Stimulated activated naive CD8-positive, alpha-beta T cell treated with anti-CD3 and anti-CD28 coated beads, Interleukin-15, Interleukin-2, amounts not matched to agents 100 U/mL and 50 U/mL, for 24 hours (primary cell): ENCODE measurements at places on chromosomes 6 and 20.
A peak's percentile ranks its signal among the peaks of the same experiment; 100 is the strongest.

DNA sequence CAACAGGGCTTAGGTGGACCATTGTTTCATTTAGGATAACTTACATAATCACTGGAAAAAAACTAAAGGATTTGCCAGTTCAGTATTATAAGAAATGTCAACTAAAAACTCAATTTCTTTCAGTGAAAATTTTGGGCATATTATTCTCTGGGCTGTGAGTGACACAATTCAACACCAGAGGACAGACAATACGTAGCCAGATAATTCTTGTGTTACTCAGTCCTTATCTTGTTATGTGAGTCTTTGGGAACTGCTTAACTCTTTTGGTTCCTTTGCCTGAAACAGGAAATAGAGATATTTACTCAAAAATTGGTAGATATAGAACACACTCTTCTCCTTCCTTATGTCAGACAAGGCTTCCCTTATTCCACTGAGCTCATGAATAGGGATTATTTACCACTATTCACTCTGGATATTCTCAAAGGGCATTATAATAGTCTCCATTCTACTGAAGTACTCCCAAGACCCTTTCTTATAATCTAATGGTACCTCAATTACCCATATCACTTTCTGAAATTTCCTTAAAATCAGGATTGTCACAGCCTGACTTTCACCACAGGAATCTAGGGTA lies 4.9 kb upstream of the BEND6 start:
- no peak for DNase-seq

DNA sequence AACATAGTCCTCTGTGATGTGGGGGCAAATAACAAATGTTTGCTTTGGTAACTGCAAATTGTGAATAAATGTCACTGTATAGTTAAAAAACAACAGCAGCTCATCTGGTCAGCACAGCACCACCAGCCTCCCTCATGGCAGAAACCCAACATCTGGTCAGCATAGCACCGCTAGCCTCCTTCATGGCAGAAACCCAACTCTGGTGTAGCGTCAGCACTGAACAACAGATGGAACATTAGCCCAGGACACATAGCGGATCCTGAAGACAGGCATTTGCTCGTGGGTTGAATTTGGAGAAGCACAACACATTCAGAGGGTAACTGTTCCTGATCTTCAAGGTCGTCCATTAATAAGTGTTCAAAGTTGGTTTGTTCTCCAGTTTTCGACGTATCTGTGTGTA lies 265.9 kb downstream of the DLL1 start:
- DNase-seq: no peak

DNA sequence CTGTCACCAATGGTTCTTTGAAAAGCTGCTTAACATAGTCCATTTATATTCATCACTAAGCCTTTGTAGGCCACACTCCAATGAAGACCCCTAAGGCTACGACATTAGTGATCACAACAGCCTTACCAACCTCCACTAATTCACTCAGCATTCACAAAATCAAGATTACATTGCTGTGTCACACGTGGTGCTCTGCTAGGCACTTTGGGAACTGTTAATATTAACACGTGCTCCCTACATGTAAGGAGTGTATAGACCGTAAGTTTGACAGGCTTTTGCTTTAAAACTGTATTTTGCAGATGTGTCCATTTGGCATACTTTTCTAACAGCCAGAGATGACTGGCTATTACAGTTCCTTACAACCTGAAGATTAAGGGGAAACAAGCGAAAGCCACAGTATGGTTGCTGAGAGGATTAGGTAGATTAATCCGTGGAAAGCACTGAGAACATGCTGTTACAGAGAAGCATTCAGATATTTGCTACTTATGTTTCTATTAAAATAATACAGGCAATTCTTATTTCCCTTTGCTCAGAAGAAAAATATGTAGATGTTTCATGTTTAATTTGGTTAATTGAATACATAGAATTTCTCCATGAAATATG lies 69.7 kb downstream of the SAMD3 start:
- no peak for DNase-seq

DNA sequence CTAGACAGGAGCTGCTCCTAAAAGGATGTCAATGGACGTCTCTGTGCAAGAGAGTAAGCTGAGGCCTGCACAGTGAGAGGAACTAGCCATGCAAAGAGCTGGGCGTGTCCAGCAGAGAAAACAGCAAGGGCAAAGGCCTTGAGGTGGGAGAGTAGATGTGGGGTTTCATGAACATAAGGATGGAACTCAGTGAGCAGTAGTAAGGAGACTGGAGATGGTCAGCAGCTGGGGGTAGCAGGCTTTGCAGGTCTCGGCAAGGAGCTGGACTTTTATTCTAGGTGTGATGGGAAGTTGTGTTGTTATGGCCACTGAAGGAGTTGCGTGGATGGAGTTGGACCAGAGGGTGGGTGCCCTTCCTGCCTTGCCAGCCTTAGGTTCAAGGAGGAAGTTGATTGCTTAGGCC lies 90.7 kb upstream of the SIRPA start:
- DNase-seq: no peak

DNA sequence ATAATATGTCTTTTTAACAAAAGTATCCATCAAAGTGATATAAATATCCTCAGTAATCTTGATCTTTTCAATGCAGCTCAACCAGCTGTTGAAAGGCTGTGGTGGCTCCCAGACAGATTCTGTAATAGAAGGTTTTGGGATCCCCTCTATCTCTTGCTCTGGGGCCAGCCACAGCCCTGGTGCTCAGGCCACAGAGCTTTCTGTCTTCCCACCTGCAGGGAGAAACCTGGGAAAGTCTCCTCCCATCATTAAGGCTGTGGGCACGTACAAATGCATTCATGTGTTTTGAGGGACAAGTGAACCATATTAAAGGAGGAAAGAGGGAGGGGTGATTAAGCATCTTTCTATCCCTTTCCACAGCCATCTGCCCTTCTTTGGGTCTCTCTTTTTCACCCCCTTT lies 183.1 kb downstream of the PRDM13 start:
- DNase-seq: no peak

DNA sequence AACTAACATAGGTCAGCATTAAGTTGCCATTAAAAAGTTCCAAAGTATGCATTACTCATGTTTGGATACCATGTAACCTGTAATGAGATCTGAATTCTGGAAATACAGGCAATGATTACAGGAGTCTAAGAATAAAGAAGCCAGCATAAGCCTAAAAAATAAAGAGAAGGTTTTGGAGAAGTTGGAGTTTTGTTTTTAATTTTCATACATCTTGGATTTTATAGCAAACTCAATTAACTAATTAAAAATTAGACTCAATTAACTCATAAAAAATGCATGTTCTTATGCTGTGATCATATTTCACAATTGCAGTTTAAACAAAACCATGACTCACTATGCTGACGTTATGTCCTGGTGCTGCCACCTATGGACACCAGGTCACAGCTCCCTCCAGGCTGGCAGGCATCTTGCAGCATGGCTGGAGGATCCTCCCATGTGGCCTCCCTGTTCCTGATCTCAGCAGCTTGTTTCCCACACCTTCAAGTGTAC lies 648.8 kb upstream of the AGPAT4 start:
- peak; percentile 23 for DNase-seq

GRCh38 chr6:170100046-170100445 lies 190.8 kb downstream of the DLL1 start:
- DNase-seq: no peak

DNA sequence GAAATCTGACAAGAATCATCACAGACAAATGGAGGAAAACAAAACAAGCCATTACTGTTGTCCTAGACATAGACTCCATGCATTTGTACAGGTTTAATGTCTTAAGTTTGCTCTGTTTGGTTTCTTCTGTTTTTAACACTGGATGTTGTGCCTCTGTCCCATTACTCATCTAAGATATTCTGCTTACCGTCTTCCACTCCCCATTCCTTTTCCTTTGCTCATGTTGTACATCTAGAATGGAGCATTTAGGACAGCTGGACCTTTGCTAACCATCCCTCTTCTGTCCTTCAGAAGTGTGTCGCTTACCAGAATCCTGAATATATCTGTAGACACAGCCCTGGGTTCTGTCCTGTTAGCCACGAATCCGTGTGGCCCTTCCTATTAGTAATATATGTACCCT lies 35.2 kb downstream of the RAB22A start:
- no peak for DNase-seq

DNA sequence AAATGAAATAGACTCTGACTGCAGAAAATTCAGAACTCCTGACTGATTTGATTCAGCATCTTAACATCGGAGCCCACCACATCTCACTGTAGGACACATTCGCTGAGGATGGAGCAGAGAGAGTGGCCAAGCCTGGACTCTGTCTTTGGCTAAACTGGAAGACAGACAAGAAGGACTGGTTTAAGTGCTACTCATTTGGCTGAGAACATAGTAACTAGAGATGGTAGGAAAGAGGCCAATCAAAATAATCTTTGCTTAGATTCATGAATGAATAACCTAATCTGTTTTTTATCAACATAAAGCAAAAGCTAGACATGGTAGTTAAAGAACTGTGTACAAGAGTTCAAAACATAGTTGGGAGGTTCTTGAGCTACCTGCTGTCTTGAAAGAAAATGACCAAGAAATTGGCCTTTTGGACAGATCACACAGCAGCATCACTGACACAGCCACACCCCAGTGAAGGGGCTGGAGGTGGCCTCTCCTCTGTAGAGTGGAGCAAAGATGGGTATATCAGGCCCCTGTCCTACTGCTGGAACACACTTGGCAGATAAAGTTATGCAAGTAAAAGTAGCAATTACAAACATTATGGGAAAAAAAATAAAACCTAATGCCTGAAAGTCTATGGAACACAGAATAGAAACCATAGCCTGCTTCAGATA lies 87.1 kb upstream of the NT5E start:
- DNase-seq: no peak

GRCh38 chr20:18007534-18008292 lies 38.9 kb downstream of the MGME1 start:
- DNase-seq: no peak

GRCh38 chr20:43744966-43745730 lies 18.3 kb upstream of the GTSF1L start:
- no peak for DNase-seq

GRCh38 chr6:132995009-132995408 lies 180.6 kb downstream of the RPS12 start:
- no peak for DNase-seq

GRCh38 chr6:144063246-144063743 lies 32.1 kb downstream of the SF3B5 start:
- peak; percentile 21 for DNase-seq

GRCh38 chr6:50924758-50925157 lies 106.1 kb downstream of the TFAP2B start:
- no peak for DNase-seq

DNA sequence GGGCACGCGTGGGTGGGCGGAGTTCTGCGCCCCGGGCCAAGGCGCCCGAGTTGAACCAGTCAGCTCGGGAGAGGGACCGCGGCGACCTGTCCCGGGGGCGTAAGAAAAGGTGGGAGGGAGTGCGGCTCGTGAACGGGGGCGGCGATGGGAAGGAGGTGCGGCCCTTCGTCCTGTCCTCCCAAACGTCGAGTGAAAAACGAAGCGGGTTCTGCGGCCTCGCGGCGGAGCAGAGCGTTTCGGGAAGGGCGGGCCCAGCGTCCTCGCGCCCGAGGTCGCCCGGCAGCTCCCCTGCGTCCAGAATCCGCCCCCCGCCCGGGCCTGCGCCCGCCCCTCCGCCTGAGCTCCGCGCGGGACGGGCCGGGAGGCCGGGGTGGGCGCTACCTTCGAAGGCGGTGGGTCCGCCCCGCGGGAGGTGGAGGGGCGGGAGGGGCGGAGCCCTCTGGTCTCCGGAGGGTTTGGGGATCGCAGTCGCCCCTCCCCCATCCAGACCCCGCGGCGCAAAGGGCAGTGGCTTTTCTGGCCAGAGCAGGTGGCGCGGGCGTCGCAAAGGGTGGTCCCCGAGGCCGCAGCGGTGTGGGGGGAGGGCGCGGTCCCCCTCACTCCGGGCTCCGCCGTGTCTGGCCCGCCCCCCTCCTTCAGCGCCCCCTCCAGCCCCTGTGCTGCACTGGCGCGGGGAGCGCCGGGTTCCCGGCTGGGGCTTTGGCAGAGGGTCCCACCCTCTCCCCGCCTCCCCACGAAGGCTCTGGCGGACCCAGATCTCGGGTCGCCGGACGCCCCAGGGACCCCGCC lies 838 bp downstream of the STMN3 start:
- peak; percentile 47 for DNase-seq

GRCh38 chr20:16189371-16189770 lies 383.9 kb downstream of the KIF16B start:
- no peak for DNase-seq

DNA sequence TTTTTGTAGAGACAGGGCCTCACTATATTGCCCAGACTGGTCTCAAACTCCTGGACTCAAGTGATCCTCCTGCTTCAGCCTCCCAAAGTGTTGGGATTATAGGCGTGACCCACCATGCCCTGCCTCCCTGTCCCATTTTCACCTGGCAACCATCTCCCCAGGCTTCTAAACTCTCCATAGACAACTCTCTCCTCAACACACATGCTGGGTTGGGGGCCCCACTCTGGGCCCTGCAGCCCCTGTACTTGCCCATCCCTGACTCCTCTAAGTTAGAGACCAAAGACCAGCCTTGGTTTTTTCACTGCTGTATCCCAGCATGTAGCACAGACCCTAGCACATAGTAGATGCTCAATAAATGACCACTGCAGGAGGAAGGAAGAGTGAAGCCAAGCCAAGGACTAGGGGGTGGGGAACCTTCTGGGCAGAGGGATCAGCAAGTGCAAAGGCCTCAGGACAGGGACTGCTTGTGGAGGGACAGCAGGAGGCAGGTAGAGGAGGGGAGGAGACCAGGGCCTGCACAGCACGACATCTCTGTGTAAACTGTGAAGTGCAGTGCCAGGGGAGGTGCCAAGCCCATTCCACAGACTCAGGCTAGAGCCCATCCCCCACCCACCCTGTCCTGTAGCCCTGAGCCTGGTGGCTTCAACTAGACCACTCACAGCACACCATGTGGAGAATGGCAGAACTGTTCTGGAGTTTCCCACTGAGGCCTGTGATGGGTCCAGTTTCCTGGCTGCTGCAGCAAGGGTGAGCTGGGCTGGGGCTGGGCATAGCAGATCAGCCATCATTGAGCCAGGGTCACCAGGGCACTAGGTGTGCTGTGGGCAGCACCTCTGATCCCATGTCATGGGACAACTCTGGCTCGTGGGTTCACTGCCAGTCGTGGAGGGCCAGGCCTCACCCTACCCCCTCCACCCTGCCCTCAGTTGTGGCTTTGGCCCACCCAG lies 3.4 kb upstream of the SRC start:
- DNase-seq: no peak

DNA sequence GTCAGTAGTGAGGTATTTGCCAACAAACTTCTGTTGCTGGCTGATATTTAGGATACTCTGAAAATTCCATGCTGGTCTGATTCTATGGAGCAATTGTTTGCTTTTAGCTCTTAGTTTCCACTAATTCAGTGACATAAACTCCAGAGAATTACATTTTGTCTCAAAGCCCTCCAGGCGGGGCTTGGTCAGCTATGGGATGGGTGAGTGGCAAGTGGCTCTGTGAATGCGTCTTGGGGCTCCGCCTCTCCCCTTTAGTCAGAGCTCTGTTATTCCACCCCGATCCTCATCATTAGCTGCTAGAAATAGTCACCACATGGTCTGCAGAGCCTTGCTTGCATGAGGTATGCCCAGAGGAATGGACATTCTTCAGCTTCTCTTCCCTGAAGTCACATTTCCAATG lies 540.6 kb downstream of the QKI start:
- DNase-seq: no peak

DNA sequence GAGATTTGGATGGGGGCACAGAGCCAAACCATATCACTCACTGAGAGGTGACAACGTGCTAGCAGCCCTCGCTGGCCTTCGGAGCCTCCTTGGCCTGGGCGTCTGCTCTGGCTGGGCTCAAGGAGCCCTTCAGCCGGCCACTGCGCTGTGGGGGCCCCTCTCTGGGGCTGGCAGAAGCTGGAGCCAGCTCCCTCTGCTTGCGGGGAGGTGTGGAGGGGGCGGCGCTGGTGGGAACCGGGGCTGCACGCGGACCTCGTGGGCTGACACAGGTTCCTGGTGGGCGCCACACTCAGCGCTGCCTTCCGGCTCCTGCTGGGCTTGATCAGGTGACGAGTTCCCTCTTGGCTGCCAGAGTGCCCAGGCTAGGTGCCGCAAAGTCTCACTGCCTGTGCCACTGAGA lies 489.2 kb downstream of the PKHD1 start:
- DNase-seq: no peak
